ENCODE measurements at places on chromosomes 6 and 20.
A peak's percentile ranks its signal among the peaks of the same experiment; 100 is the strongest.

- DNase-seq: no peak
Observed at GRCh38 chr20:53896041-53896440, 174.4 kb downstream of the BCAS1 start.

- no peak for DNase-seq
Observed at GRCh38 chr6:55941702-55942101, 66.3 kb upstream of the BMP5 start.

GRCh38 chr20:39164642-39165041, 202.5 kb downstream of the DHX35 start:
- no peak for DNase-seq

- DNase-seq: peak; percentile 85
Observed at GRCh38 chr6:30876039-30876730, 8.1 kb upstream of the DDR1 start.

- DNase-seq: no peak
Observed at GRCh38 chr6:43887906-43888683, 118.1 kb downstream of the VEGFA start.

DNA sequence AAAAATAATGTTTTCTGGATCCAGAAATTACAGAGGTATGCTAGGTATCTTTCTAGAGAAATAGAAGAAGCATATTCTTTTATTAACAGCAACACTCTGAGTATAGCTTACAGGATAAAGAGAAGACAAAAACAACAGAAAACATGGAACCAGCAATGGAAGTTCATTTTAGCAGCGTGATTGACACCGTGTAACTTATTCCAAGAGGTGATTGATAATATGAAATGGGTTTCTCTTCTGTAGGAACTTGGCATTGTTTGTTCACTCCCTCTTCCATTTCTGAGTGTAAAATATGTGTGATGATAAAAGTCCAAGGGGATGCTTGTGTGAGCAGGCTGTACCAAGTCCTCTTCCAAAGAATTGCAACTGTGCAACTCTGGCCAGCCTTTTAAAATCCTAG, 303.0 kb downstream of the COL12A1 start:
- no peak for DNase-seq

- DNase-seq: no peak
Observed at GRCh38 chr6:38193051-38193450, 373.5 kb downstream of the ZFAND3 start.

DNA sequence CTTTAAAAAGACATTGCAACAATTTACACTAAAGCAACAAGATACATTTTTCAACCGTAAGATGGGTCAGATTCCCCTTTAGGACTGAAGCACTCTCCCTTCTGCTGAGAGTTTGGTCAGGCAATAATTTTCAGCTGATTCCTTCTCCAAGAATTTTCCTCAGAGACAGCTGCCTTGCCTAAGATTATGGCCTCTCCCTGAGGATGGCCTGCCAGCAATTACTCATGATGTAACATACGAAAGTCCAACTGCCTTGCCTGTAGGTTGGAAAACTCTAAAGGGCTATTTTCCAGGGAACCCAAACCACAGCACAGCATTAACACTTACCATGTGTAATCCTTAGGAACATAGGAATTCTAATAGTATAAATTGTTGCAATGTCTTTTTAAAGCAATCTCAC, 229.1 kb upstream of the FLRT3 start:
- DNase-seq: peak; percentile 38

GRCh38 chr20:23412026-23412425, 9.3 kb downstream of the NAPB start:
- DNase-seq: no peak

DNA sequence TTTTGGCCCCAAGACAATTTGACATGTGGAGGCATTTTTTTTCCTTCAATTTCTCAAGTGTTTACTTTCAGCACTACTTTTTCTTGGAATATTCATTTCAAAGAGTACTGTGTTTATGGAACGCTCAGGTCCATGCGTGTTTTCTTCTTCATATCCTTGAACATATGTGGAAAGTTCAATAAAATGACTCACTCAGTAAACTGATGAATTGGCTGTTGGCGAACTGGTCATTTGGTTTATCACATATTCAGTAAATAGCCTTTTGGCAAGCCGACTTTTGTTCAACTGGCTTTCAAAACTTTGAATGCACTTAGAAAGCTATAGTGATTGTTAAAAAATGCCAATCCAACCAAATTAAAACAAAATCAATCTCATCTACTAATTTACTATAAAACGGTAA, 964.6 kb upstream of the SLC35B3 start:
- no peak for DNase-seq

GRCh38 chr6:116761779-116762178, 3.7 kb downstream of the FAM162B start:
- no peak for DNase-seq

DNA sequence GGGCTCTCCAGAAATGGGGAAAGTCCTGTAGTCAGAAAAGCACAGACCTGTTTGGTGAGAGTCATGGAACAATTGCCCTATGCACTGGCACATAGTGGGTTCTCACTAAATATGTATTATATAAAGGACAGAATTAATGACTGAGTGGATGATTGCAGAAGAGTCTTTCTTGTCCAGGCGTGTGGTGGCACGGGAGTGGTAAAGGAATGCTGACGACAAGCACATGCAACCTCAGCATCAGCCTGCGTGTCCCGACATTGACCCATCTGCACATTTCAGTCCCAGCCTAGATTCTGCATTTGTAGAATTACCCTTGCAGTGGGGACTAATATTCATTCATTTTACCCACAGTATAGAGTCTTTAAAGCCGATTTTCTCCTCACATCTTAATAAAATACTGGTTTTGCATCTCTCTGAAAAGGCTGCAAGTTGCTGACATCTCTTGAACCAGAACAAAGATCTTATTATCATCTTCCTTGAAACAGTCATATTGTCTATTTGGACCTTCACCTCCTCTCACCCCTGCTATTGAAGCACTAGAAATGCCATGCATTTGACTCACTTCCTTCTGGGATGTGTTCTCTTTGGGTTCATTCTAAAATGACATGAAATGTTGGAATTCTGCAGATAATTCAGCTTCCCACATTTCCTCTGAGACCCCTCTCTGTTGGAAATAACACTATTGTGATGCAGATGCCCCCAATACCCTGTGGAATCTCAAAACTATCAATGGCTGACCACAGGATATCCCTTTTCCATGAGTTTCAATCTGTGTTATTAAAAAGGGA, 883.6 kb upstream of the FLRT3 start:
- DNase-seq: no peak

DNA sequence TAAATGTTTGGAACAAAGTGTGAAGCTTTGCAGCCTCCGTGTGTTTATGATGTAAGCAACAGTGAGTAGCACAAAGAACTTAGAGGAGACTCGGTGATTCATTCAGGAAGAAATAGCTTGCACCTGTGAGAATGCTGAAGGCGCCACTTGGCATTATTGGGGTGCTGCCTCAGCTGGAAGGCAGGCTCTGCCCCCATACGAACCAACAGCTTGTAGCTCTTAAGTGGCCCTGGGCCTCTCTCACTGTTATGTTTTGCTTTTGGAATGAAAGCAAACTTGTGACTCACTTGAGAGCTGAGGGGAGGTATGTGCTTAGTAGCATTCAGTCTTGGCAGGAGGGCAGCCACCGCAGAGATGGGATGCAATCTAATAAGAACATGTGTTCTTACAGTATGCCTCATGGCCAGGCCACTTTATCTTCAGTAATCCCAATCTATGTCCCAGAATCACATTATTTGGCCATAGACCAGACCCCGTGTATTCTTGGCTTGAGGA, 310.7 kb downstream of the EYA4 start:
- DNase-seq: peak; percentile 97

DNA sequence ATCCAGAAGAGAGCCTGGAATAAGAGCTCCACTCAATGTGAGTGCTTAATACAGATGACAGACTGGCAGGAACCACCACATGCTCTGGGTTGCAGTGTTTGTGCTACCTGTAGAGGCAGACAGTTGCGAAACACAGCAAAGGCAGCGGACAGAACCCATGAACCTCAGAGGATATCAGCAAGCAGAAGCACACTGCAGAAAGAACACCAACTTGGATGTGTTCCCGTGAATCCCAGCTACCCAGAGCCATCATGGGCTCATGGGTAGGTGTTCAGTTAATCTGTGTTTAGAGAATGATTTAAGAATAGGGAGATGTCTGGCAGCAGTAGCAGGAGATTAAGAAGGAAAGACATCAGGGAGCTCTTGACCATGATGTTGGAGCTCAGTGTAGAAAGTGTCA, 133.3 kb upstream of the FOXQ1 start:
- DNase-seq: no peak

DNA sequence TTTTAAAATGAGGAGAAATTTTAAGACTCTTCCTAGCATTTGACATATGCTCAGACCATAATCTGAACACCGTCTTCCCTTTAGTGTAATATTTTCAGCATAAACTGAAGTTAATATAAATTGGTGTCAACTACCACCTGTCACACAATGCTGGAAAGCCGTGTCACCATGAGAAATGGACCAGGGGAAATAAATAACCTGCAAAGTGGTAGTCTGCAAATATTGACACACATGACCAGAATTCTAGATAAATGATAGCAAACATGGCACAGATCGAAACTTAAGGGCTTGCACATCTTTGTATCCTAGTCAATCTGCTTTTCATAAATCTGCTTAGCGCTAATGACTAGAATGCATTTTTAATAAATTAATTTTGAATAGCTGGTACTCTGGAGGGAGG, 191.9 kb downstream of the CD83 start:
- no peak for DNase-seq

GRCh38 chr6:39090036-39090435, 24.9 kb downstream of the SAYSD1 start:
- DNase-seq: no peak

DNA sequence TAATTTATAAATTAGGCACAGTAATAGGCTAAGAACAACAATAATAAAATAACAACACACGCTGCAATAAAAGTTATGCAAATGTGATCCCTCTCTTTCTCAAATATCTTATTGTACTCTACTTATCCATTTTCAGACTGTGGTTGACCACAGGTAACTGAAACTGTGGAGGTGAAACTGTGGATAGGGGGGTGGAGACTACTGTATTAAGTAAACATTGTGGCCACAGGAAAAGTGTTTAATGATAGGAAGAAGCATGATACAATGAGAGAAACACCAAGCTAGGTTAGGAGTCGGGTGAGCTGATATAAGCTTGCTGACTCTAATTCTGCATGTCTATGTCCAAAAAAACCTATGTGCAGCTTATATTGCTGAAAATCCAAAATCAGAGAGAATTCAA, 23.0 kb downstream of the NHLRC1 start:
- DNase-seq: no peak

DNA sequence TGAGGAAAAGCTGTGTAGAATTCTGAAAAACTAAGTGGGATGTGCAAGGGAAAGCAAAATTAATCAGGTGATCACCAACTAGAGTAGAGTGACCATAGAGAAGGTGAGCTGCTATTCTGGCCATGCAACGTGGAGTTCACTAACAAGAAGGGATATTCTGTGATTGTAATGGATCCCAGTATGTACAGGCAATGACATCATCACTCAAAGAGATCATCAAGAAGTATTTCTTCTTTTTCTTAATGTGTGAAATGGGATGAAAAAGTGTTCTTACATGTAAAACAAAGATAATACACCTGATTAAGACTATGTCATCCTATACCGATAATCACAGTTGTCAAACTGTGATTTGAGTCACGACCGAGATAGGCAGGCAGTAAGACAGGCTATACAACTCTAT, 101.2 kb downstream of the SMPDL3A start:
- no peak for DNase-seq

DNA sequence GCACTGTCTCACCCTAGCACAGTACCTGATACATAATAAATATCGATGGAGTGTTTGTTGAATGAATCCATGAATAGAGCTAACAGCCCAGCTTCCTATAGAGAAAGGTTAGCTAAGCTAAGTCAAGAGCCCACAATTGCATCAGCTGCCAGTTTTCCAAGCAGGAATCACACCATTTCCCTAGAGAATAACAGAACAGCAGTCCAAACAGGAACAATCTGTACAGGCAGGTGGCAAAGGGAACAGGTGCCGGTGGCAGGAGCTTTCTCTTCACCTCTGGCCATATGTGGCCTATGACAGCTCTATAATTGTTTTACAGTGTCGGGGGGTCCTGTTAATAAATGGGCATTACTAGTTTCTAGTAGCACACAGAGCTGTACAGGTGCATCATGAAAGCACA, 38.8 kb downstream of the ISM1 start:
- no peak for DNase-seq

DNA sequence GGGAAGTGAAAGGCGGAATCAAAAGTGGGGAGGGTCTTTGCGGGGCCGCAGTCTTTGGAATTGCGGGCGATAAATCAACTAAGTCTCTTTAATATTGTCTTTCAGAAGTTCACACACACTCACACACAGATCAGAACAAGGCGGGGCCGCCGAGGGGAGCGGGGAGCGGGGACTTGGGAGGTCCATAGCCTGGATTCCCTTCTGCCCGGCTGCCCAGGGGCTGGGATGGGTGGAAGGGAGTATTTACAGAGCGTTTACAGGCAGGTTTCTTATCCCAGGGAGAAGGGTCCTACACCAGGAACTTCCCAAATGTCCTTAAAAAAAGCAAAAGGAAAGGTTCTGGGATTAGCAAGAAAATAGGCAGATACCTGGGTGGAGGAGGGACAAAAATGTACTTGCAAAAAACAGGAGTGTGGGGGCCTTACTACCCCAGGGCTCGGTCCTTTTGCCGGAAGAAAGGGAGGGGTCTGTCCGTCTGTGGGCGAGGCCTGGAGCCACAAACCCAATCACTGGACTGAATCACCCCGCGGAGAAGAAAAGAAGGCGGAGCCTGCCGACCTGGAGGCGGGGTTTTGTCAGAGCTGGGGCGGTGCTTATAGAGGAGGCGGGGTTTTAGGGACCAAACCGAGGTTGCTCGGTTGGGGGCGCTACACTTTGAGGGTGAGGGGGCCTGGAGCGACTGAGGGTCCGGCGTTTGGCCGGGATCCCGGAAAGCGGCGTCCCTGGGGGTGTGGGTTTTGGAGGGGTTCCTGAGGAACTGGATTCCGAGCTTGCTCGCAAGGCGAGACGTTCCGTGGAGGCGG, 3.2 kb downstream of the PRRT1 start:
- DNase-seq: no peak

DNA sequence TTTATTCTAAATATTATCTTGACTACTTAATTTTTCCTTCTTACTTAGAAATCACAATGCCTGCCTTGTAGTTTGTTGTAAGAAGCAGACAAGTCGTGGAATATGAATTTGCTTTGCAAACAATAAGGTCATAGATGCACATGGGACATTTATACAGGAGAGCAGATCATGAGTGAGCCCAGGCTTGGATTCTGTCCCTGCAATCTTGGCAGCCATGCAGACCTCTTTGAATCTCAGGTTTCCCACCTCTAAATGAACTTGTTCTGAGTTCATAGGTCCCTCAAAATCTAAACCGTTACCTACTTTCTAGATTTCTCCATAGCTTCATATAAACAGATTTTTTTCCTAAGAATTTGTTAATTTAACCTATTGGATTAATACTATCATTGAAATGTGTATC, 19.5 kb downstream of the KIAA0408 start:
- DNase-seq: no peak
